ENCODE measurements at places on chromosomes 2 and 18.

DNA sequence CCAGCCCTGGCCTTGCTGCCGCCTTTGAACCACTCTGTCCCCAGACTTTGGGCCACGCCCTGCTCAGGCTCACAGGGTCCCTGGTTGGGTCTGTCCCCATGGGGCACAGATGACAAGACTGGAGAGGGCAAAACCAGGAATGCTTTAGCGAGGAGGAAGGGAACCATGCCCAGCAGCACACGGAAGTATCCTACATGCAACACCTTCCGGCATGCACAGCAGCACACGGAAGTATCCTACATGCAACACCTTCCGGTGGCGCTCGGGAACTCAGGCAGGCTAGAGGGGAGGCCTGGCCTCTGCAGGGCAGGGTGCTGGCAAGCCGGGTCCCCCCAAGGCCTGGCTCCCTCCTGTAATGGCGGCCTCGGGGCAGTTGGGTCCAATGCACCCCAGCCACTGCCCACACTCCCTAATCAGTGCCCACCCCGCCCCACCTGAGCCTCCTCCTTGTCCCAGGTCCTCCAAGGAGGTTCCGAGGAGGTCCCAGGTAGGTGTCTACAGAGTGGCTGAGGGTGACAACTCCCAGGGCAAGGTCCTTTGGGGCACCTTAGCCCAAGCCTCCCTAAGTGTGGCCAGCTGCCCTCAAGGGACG lies 33.6 kb upstream of the SNED1 start:
- DNase-seq: no peak

DNA sequence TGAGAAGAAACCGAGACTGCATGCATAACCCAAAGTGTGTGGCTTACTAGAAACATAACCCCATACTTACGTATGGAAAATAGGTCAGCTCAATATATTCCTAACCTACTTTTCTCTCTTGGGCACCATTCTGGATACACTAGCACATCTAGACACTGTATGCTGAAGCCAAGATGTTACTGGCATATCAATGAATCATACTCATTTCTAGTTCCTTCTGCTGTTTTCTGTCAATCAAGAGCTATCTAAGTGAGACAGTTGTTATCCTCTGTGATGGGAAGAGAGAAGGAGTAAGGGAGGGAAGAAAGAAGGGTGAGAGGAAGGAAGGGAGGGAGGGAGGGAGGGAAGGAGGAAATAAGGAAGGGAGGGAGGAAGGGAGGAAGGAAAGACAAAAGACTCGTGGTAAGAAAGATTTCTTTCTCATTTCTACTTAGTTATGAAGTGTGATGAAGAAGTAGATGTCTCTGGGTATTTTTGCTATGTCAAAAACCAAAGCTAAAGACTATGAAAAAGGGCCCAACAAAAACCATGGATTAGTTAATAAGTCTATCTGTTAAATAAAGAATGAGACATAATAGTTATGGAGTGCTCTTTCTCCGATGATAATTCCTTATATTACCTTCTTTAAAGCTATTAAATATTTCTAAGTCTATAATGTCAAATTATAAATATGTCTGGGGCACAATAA lies 248.4 kb downstream of the ZNF521 start:
- DNase-seq: no peak

DNA sequence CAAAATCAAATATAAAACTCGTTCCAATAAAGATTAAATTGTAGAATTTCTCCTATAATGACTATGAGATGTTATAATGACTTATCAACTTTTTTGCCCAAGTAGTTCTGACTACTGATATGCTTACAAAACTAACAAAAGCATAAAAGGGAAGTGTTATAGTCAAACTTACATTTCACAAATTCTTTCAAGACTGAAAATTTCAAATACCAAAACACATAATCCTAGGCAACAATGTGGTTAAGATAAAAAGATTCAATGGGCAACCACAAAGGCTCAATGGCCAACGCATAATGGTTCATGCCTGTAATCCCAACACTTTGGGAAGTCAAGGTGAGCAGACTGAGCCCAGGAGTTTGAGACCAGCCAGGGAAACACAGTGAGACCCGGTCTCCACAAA lies 135.7 kb downstream of the USP34 start:
- DNase-seq: no peak

DNA sequence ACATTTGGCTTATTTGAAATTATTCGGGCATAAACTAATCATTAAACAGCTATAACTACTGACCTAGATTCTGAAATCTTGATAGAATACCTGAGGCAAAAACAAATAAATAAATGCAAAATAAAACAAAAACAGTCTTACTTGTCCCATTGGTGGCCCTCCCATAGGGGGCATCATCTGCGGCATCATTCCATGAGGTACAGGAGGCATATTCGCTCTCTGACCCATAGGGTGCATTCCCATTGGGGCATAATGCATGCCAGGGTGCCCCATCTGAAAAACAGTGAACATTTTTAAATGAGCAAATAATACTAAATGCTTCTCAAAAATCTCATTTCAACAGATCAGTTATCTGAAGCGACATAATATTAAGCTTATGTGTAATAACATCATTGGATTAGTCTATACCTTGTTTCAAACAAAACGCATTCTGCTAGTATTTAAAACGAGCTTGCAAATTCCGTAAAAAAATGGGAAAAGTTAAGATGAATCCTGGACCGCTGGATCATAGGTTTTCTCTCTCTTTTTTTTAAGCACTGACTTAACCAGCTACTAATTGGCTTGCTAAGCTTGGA lies 1.3 kb downstream of the PRPF40A start:
- DNase-seq: no peak

DNA sequence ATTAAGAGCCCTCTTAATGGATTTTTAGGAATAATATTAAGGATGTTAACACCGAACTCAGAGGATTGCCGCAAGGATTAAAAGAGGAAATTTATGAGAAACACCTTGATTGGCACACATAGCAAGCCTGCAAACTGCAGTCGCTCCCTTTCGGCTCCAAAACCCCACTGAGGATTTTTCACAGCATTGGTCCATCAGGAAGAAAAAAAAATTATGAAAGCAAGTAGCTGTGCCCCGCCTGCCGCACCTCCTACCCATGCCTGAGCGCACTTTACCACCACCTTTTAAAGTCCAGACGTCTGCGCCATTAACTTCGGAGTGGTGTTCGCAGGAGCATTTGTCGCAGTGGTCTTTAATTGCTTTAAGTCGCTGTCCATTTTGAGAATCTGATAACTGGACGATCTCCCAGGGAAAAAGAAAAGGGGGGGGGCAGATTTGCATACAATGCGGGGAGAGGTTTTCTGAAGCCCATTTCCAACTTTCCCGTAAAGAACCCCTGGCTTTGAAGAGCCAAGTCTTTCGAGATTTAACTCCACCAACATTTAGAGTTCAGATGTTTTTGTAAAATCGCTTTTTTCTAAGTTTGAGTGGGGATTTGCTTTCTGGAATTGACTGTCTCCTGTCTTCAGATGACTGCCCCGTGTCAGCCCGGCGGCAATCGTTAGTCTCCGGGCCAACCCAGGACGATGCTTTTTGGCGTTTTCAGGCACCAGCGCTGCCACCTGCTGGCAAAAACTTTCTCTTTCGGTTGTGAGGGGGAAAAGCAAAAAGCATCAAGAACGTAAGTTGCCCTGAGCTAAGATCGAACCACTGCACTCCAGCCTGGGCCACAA lies 913 bp upstream of the TRABD2A start:
- no peak for DNase-seq

DNA sequence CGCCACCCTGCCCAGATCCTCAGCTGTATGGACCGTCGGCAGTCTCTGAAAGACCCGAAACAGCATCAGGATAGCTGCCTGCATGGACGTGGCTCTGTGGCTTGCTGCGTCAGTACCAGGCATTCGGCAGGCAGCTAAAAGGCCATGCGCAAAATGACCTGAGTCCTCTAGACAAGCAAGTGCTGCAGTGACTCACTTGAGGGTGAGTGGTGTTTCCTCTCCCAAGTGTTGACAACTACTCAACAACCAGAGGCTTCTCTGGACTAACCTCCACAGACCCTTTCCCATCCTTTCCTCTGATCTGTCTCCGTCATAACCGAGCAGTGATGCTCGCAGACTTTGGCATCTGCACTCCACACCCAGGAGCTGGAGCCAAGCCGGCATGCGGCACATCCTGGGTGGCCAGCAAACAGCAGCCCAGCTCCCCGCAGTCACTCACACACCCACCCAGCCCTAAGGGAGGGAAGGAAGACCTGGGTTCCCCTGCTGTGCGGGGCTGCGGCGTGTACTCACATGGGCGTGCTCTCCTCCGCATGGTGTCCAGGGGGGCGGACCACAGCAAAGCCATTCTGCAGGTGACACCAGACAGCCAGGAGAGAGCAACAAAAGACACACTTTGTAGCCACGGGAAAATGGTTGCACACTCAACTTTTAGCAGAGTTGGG lies 239.3 kb downstream of the TWIST2 start:
- no peak for DNase-seq

- no peak for DNase-seq
Measured at GRCh38 chr2:178333851-178334250, 117.1 kb downstream of the PRKRA start.

DNA sequence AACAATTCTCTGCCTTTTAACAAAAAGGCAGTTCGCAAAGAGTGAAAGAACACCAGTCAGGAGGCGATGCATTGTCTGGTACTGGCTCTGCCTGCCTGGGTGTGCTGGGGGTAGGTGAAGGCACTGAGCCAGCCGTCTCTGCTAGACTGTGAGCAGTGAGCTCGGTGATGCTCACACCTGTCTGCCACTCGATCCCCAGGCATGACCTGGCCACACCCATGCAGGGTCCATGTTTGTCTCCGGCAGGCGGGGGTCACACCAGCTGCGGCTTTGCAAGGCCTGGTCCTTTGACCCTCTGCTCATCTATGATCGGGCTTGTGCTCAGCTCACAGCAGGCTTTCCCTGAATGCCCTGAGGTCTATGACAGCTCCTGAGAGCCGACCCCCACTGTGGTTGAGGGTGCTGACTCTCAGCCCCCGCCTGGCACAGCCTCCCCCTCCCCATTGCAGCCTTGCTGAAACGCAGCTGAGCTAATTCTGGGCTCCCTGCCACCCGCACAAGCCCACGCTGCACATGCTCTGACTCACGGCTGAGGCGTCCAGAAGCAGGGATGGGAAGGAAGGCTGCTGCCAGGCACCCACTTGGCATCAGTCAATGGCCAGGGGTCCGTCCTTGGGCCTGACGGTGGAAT lies 23.7 kb downstream of the CRACDL start:
- peak; percentile 29 for DNase-seq

DNA sequence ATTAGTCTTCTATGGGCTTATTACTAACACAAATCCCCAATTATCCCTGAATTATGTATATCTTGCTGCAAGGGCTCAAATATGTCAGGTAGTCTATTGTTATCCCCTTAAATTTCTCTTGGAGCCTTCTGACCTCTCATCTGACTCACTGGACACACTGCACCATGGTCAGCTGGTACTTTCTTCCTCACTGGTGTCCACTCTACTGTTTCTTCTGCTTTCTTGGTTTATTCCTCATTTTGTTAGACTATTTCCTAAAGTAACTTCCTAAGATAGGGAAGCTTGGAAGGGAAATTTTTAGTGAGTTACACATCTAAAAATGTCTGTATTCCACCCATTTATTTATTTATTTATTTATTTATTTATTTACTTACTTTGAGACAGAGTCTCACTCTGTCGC lies 26.5 kb downstream of the WDR35 start:
- DNase-seq: no peak

DNA sequence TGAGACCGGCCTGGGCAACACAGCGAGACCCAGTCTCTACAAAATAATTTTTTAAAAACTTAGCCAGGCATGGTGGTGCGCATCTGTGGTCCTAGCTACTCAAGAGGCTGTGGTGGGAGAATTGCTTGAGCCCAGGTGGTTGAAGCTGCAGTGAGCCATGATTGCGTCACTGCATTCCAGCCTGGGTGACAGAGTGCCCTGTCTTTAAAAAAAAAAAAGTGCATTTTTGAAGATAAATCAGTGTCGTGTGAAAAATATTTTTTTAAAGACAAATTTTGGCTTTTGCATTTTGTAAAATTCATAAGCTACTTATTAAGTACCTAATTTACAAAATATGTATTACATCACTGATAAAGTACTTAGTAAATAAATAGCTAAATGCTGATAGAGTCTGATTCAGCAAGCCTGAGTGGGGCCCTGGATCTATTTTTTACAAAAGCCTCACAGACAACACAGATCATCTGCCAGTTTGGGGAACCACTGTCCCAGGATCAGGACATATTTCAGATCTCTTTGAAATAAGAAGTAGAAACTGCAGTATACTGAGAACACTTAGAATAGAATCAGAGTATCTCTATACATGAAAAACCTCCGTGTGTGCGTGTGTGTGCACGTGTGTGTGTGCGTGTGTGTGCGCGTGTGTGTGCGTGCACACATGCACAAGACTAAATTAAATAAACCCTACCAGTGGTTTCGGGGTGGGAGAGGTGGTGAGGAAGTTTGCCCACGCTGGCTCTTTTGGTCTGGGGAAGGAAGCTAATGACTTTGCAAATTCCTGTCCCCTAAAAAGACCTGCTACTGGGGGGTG lies 61.6 kb downstream of the AAK1 start:
- no peak for DNase-seq

GRCh38 chr2:219430633-219431615 lies 3.7 kb upstream of the SPEG start:
- no peak for DNase-seq

DNA sequence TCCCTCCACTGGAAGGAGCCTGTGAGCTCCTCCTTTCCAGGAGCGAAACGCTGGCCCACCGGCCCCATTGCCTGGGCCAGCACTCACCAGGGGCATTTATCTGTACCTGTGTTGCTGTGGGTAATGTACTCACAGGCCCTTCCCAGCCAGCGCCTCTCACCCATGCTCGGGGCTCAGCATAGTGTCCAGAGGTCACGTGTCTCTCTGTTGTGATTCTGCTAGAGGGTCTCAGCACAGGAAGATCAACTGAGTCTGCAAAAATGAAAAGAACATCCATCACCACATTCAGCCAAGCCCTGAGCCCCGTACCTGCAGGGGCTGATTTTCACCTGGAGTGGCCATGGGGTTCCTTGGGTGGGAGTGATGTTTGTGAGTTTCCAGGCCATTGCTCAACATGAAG lies 103.1 kb upstream of the TPO start:
- no peak for DNase-seq

- DNase-seq: no peak
Measured at GRCh38 chr2:80328159-80328571, 23.6 kb upstream of the LRRTM1 start.

- no peak for DNase-seq
Measured at GRCh38 chr2:173851141-173851641, 114.0 kb downstream of the SP3 start.

GRCh38 chr18:49172246-49172645 lies 221.5 kb upstream of the SMAD7 start:
- DNase-seq: no peak

All from GM04503 (cell line).